Stimulated activated CD8-positive, alpha-beta memory T cell treated with anti-CD3 and anti-CD28 coated beads, Interleukin-4, amount 100 ng/mL, for 48 hours (primary cell): ENCODE measurements at places on chromosomes 5 and 9.

DNA sequence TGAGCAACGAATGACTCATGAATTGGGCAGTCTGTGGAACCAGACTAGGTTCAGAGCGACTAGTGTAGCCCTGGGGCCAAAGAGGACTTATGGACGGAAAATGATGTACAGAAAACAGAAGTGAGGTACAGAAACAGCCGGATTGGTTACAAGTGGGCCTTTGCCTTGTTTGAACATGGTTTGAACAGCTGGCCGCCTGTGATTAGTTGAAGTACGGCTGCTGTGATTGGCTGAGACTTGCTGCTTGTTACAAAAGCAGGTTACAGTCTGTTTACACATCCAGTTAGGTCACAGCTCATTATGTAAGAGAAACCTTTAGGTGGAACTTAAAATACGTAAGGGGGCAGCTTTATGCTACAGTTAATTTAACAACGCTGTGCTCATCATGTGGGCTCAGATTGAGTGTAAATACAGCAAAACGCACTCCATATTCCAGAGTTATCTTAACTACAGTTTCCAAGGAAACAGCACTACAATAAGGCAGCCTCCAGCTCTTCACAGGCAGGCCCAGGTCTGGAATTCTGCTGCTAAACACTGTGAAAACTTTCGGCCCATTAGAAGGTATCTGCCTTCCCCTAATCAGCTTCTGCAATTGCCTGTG is 6.5 kb downstream of the AMACR start:
- DNase-seq = no peak

DNA sequence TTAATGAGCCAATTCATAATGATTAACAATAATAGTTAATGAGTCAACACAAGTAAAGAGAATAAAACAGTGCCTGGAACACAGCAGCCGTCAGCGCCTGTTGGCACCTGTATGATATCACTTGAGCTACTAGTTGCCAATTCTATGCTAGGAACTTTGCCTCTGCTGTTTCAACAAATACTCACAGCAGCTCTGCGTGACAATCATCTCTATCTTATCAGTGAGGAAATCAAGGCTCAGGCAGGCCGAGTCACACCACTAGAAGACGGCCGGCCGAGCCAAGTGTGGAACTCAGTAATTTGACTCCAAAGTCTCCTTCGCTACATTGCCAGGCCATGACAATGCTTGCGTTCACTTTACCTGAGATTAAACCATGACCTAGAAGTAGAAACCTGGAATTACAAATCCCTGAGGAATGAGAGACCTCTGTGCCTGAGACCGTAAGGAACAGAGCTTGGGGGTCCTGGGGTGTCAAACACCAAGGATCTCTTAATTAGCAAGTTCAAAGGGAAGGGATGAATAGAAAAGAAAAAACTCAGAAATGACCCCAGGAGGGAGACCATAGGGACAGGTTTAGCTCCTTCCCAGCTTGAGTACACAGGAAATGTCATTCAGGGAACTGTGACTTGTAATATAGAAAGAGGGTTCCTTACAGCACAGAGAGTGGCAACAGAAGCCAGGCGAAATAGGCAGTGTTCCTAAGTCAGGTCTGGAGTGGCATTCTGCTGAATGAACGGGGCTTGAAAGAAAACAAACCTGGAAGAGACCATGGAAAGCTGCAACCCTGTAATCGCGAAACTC is 109.1 kb downstream of the SUSD1 start:
- no peak for DNase-seq

DNA sequence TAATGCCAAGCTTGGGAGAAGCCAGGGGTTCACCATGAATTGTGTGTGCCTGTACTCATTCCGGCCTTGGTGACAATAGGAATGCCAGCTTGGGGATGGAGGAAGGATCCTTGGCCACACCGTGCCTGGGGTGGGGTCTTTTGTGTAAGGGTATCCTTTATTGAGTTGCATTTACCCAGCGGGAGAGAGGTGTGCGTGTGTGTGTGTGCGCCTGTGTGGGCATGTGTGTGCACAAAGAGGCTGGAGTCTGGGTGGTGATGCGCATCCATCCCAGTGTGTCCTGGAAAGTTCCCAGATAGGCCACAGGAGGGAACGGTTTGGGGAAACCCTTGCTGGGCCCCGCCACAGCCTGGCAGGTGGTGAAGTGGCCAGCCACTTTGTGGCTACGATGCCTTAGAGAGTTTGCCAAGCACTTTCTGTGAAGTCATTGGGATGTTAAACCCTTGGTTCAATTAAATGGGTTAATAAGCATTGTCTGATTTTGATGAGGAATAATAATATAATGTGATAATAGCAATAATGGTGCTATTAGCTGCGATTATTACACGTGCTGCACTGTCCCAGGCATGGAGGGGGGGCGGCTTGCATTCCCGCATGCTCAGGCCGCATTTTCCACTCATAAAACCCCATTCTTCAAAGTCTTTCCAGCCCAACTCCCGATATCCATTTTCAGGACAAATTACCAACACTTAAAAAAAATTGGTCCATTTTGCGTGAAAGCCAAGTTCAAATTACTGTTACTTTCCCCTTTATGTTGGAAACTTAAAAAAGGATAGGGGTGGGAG is 13.7 kb downstream of the PITX1 start:
- DNase-seq = no peak

GRCh38 chr5:33425314-33425713 is 15.5 kb upstream of the TARS1 start:
- no peak for DNase-seq

DNA sequence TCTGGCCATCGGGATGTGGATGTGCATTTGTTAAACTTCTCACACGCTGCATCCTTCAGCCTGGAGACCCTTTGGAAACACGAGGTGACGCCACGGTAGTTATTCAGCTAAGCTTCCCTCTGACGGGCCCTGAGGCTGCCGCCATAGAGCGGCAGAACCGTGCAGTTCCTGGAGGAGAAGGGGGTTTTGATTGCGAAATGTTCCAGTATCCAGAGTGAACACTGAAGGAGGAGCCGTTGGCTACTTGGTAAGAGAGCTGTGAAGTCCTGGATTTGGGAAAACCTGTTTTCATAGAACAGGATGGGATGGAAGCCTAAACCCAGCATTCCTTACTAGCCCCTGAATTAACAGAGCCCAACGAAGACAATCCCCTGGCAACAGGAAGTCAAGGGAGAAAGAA is 23.0 kb upstream of the EXOC3 start:
- no peak for DNase-seq

DNA sequence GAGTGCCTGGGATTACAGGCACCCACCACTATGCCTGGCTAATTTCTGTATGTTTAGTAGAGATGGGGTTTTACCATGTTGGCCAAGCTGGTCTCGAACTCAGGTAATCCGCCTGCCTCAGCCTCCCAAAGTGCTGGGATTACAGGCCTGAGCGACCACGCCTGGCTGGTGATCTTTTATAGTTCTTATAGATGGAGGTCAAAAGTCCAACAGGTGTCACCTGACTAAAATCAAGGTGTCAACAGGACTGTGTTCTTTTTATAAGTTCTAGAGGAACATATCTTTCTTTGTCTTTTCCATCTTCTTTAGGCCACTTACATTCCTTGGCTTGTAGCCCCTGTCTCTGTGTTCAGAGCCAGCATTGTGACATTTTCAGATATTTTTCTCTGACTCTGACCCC is 155.5 kb upstream of the SLC12A2 start:
- DNase-seq = no peak
